Aorta (tissue), 5 donors: ENCODE measurements at places on chromosomes 16 and 17. TPM values are rescaled to one million over a fixed set of nuclear protein-coding genes. Genes with fewer than 3 reads are reported as not detected.
A peak's percentile ranks its signal among the peaks of the same experiment; 100 is the strongest.

Gene GP1BA
- 0.08 TPM for polyA plus RNA-seq

DNA sequence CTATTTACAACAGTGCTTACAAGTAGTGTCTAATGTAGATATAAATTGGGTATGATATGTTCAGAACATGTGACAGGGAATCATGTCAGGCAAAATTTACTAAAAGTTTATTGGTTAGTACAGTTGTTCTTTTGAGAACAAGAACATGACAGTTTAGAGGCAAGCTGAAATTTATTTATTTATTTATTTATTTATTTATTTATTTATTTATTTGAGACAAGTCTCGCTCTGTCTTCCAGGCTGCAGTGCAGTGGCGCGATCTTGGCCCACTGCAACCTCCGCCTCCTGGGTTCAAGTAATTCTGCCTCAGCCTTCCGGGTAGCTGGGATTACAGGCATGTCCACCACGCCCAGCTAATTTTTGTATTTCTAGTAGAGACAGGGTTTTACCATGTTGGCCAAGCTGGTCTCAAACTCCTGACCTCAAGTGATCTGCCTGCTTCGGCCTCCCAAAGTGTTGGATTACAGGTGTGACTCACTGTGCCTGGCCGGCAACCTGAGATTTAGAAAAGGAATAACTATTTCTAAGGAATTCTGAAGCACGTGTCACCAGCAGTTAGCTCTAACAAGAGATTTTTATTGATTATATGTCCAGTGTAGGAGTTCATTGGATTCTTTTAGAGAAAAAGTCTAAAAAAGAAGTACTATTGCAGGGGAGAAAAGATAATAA lies 24.9 kb downstream of the MRTFB start:
- no peak for DNase-seq

Gene MYH3
- polyA plus RNA-seq: 9.5 TPM

- peak; percentile 86 for DNase-seq
Observed at GRCh38 chr16:11639925-11640899, 28.0 kb upstream of the SNN start.

GRCh38 chr17:58521680-58522079 lies 7.2 kb upstream of the MTMR4 start:
- DNase-seq: no peak

Gene ZNF469
- 0.54 TPM for polyA plus RNA-seq

- no peak for DNase-seq
Observed at GRCh38 chr16:17836868-17837602, 366.3 kb upstream of the XYLT1 start.

- DNase-seq: no peak
Observed at GRCh38 chr17:61632826-61633225, 41.8 kb upstream of the NACA2 start.

GRCh38 chr17:78013683-78014467 lies 55.4 kb downstream of the TNRC6C start:
- DNase-seq: no peak

Gene PLD6
- polyA plus RNA-seq: 0.13 TPM

Gene KRT39
- not detected for polyA plus RNA-seq

Gene PRCD
- polyA plus RNA-seq: not detected

DNA sequence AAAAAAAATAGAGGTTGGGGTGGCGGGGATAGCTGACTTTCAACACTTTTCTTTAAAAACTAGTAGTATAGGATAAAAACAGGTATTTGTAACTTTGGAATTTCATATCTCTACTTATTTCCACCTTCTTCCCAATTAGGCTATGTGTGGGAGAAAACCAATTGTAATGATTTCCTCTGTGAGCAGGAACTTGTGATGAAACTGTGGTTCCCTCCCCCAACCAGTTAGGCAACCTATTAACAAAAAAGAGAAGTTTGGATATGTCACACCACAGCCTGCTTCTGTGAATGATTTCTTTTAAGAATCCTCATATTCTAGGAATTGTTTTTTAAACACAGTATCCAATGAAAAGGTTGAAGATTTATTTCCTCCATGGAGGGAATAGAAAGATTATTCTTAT lies 1.9 kb downstream of the IGSF6 start:
- DNase-seq: no peak

Gene C17orf100
- 1.5 TPM for polyA plus RNA-seq

Gene GCGR
- not detected for polyA plus RNA-seq

Gene SPIRE2
- 1.4 TPM for polyA plus RNA-seq

DNA sequence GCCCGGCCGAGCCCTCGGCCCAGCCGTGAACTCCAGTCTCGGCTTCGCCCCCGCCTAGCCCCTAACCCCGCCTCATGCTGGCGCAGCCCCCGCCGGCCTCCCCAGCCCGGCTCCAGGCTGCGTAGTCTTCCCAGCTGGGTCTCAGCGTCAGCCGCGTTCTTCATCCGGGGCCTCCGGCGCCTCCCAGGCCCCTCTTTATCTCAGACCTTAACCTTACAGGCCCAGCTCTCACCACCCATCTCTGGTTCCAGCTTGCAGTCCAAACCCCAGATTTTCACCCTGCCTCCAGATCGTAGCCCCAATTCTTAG lies at the start of gene PROCA1:
PROCA1 (minus strand) TSS at position 166 of the 309 bp plus-strand sequence. CDS start 228 bp downstream, outside the sequence.
- DNase-seq: no peak

- no peak for DNase-seq
Observed at GRCh38 chr16:56749672-56750491, 20.0 kb downstream of the NUP93 start.

Gene KRT33A
- not detected for polyA plus RNA-seq

GRCh38 chr16:22174642-22175041 lies 12.3 kb downstream of the SDR42E2 start:
- no peak for DNase-seq

DNA sequence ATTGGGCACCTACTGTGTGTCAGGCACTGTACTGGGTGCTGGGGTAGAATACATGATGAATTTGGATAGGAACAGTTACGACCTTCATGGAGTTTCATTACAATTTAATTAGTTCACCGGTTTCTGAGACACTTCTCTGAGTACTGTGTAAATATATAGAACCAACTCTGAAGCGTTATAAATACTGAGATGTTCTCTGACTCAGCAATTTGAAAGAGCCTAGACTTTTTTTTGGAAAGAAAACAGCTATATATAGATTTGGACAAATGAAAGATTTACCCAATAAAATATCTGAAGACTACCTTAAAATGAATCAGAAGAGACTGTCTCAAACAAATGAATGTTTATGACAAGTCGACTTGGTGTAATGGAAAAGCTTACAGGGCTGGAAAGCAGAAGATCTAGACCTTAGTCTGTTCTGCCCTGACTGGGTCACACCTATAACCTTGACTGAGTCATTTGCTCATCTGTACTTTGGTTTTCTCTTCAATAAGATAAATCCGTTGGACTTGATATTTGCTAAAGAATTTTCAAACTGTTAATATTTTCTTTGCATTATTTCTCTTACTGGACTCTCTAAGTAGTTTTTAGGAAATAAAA lies 4.6 kb upstream of the GAN start:
- no peak for DNase-seq

- peak; percentile 75 for DNase-seq
Observed at GRCh38 chr16:88651276-88651988, 579 bp upstream of the CYBA start.

GRCh38 chr17:7887482-7888183 lies 956 bp upstream of the CHD3 start:
- DNase-seq: peak; percentile 95

DNA sequence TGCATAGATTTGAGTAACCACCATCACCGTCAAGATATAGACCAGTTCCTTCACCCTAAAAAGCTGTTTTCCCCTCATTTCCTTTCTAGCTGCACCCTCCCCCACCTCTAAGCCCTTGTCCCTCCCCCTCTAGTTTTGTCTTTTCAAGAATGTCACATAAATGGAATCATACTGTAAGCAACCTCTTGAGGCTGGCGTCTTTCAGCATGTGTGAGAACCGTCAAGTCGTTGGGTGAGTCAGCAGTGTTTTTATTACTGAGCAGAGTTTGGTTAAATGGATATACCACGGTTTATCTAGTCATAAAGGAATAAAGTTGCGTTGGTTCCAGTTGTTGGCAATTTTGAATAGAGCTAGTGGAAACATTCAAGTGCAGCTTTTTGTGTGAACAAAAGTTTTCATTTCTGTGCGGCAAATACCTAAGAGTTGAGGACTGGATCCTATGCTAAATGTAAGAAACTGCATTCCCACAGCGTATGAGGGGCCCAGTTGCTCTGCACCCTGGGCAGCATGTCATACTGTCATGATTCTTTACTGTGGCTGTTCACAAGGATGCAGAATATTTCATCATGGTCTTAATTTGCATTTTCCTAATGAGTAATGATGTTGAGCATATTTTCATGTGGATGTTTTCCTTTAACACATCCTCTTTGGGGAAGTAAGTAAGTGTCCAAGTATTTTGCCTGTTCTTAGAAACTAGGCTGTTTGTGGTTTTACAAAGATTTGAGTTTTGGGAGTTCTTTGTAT lies 264.3 kb downstream of the CPPED1 start:
- no peak for DNase-seq

DNA sequence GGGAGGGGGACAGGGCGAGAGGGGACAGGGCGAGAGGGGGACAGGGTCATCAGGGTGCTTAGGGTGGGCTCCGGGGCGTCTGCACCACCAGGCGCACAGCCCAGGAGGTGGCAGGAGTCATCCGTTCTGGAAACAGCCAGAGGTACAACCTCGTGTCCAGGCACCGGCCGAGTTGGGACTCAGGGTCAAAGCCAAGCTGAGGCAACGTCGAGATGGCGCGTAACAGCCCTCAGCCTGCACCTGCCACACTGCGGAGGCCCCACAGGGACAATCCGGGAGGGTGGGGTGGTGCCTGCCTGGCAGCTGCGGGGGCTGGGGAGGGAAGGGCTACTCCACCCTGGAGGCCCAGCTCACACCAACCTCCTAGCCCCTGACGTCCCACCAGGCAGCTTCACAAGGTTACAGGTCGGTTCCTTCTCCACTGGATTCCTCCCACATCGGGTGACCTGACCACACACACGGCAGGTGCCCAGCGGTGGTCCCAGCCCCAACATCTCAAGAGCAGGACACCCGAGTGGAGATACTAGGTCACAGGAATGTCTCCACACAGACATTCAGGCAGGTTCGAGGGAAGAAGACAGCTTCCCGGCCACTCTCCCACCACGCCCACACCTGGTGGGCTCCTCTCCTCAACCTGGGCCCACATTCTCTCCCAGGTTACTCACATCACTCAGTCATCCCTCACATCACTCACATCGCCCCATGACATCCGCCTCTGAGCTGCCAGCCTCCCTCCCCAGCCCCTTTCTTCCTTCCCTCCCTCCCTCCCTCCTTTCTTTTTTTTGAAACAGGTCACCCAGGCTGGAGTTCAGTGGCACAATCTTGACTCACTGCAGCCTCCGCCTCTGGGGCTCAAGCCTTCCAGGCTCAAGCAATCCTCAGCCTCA lies 47.3 kb downstream of the RPH3AL start:
- peak; percentile 54 for DNase-seq

Gene SPATA32
- polyA plus RNA-seq: not detected

DNA sequence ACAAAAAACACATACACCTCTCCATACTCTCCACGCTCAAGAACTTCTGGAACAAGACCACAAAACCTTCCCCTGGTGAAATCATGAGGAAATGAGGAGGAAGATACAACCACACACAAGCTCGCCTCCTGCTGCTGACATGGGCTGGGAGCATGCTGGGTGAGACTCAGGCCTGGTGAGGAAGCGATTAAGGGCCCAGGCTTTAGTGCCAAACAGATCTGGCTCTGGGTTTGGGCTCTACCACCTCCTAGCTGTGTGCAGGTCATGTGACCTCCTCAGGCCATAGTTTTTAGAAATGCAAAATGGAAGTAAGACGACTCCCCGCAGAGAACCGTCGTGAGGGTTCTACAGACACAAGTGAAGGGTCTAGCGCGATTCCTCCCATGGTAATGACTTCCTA lies 41.3 kb downstream of the VAC14 start:
- no peak for DNase-seq

DNA sequence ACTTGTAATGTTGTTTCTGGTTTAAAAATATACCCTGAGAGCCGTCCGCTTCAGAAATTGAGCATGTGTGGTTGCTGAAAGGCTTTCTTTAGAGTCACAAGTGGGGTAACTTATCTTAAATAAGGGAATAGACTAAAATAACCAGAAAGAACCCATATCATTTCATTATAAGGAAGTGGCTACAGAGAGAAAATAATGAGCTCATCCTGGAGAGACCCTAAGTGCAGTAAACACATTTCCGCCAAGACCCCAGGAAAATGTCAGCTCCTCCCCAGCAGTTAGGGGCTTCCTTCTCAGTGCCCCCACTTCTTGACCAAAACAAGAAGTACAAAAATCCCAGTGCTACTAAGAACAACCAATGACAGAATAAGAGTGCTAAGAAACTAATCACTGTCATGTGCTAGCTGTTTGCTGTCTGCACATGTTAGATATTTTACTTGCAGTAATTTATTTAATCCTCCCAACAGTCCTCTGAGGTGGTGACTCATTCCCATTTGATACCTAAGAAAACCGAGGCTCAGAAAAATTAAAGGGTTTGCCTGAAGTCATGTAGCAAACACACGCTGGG lies 83.5 kb downstream of the CDYL2 start:
- no peak for DNase-seq

DNA sequence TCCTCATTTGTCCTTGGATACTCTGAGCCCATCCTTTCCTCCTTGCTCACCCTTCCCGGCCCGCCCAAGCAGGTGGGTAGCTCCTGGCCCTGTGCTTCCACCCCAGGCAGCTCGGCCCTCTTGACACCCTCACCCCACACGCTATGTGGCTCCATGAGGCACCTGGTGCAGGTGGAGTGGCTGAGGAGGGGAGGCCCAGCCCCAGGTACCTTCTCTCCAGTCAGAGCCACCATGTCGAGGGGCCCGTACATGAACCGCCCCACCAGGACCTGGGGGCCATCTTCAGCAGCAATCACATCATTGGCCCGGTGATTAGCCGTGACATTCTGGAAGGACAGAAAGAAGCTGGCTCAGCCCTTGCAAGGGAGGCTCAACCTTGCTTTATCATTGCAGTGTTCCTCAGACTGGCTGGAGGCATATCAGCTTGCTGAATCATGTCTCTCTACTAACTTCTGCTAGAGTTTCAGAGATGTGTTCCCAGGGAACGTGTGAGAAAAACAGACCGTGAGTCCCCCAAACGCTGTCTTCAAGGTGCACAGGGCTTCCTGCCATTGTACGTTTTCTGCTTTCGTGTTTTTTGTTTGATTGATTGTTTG lies 20.3 kb downstream of the PIMREG start:
- peak; percentile 16 for DNase-seq

DNA sequence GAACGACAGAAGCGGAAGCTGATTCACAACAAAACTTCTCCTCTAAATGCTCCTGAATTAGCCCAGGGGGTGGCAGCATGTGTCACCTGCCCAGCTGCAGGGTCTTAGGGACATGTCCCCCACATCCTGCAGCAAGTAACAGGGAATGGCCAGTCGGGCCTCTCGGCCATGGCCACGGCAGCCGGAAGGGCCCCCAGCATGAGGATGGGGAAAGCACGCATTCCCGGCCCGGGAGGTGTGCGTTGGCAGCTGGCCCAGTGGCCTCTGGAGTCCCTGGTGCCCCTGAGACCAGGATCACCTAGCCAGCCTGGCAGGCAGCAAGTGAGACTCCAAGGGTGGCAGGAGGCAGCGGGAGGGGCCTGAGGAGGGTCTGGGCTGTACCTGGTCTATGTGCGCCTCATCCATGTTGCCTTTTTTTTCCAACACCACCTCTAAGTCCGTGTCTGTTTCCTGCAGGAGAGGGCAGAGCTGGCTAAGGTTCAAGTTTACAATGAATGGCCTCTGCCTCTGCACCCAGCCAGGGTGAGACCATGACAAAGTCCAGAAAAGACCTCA lies 7.0 kb downstream of the KNOP1 start:
- no peak for DNase-seq
